ENCODE measurements at places on chromosomes 3 and 15.

DNA sequence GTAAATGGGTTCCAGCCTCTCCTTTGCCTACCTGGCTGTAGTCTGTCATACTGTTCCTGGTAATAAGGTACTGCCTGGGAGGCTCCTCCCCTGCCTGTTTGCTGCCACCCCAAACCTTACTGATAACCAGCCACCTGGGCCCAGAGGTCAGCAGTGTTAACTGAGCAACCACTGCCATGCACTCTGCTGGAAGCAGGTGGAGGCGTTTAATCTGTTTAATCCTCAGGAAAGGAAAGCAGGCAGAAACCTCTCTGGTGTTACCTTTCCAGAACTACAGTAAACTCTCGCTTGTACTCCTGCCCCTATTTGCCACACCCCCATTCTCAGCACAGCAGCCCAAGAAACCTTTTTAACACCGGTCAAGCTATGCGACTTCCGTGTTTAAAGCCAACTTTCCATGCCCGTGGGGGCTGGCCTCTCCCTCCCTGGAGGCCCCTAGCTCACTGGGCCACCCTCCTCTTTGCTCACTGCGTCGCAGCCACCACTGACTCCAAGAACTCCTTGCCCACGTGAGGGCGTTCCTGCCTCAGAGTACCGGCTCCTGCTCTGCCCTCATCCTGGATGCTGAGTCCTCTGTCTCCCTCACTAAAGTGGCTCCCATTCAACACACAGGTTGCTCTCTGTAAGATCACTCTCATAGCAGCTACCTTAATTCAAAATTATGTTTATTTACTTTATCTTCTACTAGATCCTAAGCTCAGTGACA is 8.3 kb downstream of the BDH1 start:
- DNase-seq = no peak

DNA sequence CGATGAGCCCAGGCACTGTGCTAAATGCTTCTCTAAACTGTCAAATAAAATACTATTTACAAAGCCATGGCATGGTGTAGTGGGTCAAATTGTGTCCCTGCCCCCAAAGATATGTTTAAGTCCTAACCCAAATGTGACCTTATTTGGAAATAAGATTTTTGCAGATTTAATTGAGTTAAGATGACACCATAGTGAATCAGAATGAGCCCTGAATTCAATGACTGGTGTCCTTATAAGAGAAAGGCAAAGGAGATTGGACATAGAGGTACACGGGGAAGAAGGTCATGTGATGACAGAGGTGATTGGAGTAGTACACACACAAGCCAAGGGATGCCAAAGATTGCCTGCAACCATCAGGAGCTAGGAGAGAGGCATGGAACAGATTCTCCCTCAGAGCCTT is 121.6 kb upstream of the VEPH1 start:
- DNase-seq = no peak

DNA sequence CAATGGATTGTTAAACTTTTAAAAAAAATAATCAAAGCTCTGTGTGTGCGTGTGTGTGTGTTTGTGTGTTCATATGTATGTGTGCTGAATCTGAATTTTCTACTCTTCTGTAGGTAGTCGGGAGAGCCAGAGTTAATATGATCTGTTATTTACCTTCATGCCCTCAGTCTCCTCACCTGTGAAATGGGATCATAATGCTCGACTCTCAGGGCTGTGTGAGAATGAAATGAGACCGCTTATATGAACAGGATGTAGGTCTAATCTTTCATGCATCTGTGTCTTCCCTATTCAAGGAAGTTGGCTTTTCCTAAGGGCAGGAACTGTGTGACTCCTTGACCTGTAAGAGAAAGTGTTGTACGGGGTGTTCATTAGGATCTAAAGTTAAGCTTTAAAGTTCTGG is 182.2 kb downstream of the RPLP1 start:
- DNase-seq = no peak

DNA sequence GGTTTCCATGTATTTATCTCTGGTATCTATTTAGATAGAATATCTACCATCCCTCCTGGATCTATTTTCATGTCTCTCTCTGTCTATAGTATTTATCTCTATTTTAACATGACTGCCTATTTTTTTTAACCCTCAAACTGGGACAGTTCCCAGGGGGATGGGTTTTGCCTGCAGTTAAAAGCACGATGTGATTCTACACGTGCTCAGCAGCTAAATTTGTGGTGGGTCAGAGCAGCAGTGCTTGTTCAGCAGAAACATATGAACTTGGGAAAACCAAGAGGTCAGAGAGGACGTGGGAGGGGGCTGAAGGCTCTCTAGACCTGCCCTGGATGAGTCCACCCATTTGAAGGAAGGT is 189.2 kb downstream of the NTRK3 start:
- no peak for DNase-seq

DNA sequence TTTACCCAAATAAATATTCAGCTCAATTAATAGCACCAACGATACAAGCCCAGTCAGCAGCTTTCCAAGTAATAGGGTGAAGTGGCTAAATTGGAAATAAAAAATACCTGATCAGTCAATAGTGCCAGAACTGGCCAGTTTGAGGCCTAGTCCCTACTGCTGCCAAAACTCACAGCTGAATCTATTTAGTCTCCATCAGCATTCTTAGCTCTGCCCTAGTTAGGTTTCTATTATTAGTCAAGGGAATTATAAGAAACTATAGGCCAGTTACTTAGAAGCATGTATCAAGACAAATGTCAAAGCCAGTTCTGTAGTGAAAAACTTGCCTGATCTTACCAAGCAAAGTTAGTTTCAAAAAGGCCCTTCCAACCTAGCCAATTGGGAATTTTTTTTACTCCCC is 146.2 kb upstream of the ZBTB20 start:
- DNase-seq = no peak

- no peak for DNase-seq
Observed at GRCh38 chr3:197050511-197050910, 20.9 kb upstream of the MELTF start.

GRCh38 chr3:38126121-38126892 is 10.6 kb downstream of the ACAA1 start:
- no peak for DNase-seq

DNA sequence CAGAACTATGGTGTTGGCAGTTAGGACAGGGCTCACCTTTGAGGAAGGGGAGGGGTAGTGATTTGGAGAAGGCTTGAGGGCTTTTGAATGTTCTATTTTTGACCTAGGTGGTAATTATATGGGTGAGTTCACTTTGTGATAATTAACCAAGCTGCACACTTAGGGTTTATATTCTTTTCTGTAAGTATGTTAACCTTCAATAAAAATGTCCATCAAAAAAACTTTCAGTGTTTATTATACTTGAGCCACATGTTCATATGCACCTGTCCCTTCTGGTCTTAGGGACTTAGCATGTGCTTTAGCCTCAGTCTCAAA is 28.4 kb downstream of the PDE8A start:
- DNase-seq = no peak

DNA sequence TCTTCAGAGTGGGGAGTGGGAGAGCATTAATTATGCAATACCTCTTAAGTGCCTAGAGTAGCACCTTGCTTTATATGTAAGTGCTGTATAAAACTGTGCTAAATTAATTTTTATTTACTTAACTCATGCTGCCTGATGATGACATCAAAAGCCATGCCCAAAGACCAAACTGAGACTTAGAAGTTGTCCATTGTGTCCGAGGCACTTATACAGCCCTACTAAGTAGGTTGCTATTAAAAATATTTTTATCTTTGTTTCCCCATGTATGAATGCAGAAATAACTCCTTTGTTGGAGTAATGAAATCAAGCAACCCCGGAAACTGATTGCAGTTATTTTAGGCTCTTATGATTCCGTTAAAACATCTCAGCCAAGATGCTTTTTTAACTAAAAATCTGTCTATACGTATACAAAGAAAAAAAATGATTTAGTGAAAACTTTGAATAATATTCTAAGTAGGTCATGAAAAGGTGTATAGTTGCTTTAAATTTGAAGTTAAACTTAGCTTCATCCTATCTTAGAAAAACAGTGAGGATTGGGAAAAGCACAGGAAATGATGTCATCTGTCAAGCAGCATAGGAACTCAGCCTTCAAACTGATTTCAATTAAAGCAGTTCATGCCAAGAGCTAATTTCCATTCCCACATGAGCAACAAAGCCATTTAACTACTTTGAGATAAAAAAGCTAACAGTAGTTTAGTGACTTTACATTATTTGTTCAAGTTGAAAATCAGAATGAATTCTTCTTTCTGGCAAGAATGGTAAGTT is 43.0 kb downstream of the FBN1 start:
- no peak for DNase-seq

- DNase-seq = no peak
Observed at GRCh38 chr3:53170325-53171063, 9.5 kb downstream of the PRKCD start.

GRCh38 chr3:76866729-76867408 is 173.0 kb upstream of the ROBO2 start:
- no peak for DNase-seq

DNA sequence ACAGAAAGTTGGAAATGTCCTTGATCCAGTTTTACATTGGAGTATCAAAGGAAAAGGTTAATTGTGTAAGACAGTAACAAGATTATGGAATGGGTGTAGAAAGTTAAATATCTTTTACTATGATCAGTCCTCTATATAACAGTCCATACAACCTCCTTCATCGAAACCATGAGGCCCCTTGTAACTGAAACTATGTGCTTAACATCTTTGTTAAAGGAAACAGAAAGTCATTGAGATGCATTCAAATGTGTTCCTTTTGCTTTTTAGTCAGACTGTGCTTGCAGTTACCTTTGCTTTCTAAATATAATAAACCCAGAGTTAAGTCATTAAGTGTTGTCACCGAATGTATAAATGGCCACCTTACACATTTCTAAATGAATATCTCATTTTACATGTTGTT is 1298.5 kb downstream of the ROBO2 start:
- DNase-seq = no peak
